ENCODE measurements at places on chromosomes 7 and 10. TPM values are rescaled to one million over a fixed set of nuclear protein-coding genes. Genes with fewer than 3 reads are reported as not detected.

Gene HTR5A
- total RNA-seq: 0.11 TPM

Gene GRB10
- total RNA-seq: 91.2 TPM

Gene GRM3
- not detected for total RNA-seq

Gene OR6B1
- total RNA-seq: not detected

Gene TFPI2
- total RNA-seq: 13.5 TPM

Gene KAZALD1
- total RNA-seq: 2.3 TPM

Gene PODXL
- total RNA-seq: 4.6 TPM

Gene LEP
- total RNA-seq: not detected

Gene SDK1
- 0.08 TPM for total RNA-seq

Gene OPALIN
- not detected for total RNA-seq

Gene CYP26C1
- not detected for total RNA-seq

GRCh38 chr7:130488392-130489139 is 3.3 kb upstream of the MEST start:
- no peak for DNase-seq

GRCh38 chr10:7891634-7892033 is 73.3 kb downstream of the TAF3 start:
- DNase-seq: no peak

DNA sequence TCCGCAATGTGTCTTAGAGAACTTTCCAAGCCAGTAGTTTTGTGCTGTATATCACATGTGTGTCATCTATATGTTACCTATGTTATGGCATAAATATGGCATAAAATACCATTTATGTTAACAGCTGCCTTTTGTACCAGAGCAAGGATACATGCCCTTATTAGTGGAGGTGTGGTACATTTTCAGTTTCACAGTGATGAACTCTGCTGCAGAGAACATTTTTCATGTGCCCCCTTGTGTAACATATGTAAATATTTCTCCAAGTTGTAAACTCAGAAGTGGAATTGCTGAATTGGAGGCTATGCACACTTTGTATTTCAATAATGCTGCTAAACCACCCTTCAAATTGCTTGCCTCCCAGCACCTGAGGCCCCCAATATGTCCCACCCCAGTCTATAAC is 31.9 kb upstream of the CRHR2 start:
- no peak for DNase-seq

GRCh38 chr10:96991313-96991841 is 159.3 kb downstream of the LCOR start:
- no peak for DNase-seq

- peak; percentile 41 for DNase-seq
Measured at GRCh38 chr7:83475420-83475819, 173.5 kb downstream of the SEMA3E start.

GRCh38 chr10:128211953-128212727 is 85.9 kb upstream of the MKI67 start:
- DNase-seq: peak; percentile 72

- no peak for DNase-seq
Measured at GRCh38 chr7:74051193-74051592, 23.2 kb downstream of the ELN start.

GRCh38 chr7:45691155-45691656 is 117.0 kb downstream of the ADCY1 start:
- DNase-seq: no peak

DNA sequence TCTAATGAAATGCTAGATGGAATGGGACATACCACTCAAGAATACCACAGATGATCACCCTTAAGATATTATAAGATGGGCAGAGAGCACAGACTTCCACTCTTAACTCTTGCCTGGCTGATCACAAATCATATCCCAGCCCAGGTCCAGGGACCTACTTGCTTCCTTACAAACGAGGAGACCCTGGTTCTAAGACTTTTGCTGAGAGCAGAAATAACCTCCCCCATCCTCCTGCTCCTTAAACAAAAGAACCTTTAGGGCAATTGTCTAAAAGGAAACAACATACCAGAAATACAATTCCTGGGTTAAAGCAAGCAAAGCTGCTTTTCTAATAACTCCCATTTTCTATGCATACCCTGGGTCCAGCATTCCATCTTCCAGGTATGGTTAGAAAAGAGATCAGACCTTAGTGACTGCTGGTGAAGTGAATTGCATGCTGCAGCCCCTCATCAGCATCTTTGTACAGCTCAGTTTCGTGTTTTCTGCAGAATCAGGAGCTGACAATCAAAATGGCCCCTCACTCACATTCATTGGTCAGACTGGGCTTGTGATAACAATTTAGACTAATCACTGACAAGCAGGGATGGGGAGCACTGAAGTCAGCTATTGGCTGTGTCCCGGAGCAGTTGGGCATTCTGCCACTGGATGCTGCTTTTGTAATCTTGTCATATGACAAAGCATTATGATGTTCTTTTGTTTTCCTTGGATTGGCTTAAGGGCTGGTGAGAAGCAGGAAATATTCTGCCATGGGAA is 14.6 kb downstream of the IFIT3 start:
- DNase-seq: peak; percentile 28

DNA sequence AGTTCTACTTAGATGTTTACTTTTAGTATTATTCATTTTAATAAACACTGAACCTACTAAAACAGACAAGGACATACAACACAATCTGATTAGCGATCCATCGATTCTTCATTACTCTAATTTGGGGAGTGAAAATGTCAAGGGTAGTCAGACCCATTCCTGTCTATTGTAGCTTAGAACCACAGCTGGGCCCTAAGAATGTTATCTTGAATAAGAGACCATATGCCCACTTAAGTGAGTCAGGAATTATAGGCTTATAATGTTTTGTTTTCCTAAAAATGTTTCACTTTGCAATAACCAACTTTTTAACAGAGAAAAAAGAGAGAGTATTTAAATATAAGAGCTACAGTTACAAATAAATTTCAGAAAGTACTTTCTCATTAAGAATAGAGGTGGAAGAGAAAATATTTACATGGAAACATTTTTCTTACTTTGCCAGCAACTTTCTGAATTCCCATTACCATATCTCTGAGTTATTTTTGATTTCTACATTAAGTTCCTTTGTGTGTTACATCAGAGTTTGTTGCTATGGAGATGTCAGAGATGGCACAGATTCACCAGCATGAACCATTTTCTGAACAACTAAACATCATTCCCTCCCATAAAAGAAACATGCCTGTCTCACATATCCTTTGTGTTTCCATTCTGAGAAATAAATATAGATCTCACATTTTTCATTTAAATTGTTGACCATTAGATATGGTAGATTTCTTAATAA is 75.4 kb upstream of the SLC13A1 start:
- DNase-seq: no peak

GRCh38 chr7:105154084-105154483 is 140.1 kb downstream of the KMT2E start:
- DNase-seq: no peak

- peak; percentile 37 for DNase-seq
Measured at GRCh38 chr10:35208536-35208935, 81.9 kb downstream of the CREM start.

GRCh38 chr10:89798092-89798491 is 96.7 kb downstream of the KIF20B start:
- DNase-seq: no peak

- DNase-seq: no peak
Measured at GRCh38 chr7:122304996-122305421, 459 bp upstream of the FEZF1 start.

GRCh38 chr10:20622531-20623211 is 274.4 kb downstream of the NEBL start:
- DNase-seq: peak; percentile 55

GRCh38 chr7:55977831-55978230 is 13.4 kb downstream of the NIPSNAP2 start:
- DNase-seq: no peak

DNA sequence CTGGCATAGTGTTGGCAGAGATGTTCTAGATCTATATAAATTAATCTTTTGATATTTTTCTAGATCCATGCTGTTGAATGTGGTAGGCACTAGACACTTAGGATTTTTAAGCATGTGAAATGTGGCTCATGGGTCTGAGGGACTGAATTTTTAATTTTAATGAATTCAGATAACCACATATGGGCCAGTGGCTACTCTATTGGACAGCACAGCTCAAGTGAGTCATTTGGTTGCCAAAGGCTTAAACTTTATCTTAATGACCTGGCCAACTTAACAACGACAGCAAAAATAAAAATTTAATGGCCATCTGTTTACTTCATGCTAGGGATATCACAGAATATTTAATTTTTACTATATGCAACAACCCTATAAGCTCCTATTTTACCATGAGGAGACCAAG is 61.4 kb downstream of the CDK14 start:
- no peak for DNase-seq

- DNase-seq: no peak
Measured at GRCh38 chr10:120342115-120342714, 114.8 kb upstream of the PLPP4 start.

GRCh38 chr10:61761825-61762217 is 99.1 kb downstream of the CABCOCO1 start:
- DNase-seq: peak; percentile 56

GRCh38 chr7:84162125-84162524 is 32.5 kb downstream of the SEMA3A start:
- DNase-seq: no peak

DNA sequence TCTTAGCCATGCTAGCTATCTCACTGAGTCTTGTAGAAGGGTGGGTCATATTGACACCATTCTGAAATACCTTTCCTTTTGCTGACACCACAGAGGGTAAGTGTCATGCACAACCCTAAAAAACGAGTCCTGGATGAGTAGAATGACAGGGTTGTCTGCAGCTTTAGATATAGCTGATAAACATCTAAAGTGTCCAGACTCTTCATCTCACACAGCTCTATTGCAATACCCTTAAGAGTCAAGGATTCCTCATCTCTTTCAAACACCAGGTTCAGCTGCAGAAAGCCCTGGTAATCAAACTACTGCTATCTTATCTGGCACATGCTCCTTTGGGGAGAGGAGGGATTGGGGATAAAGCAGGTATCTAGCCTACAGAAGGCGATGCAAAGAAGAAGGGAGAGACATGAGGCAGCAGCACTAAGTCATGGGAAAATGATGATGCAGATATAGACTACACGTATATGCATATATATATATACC is 127.0 kb downstream of the ANK3 start:
- no peak for DNase-seq

GRCh38 chr10:29628311-29628710 is 6.5 kb downstream of the SVIL start:
- DNase-seq: no peak

DNA sequence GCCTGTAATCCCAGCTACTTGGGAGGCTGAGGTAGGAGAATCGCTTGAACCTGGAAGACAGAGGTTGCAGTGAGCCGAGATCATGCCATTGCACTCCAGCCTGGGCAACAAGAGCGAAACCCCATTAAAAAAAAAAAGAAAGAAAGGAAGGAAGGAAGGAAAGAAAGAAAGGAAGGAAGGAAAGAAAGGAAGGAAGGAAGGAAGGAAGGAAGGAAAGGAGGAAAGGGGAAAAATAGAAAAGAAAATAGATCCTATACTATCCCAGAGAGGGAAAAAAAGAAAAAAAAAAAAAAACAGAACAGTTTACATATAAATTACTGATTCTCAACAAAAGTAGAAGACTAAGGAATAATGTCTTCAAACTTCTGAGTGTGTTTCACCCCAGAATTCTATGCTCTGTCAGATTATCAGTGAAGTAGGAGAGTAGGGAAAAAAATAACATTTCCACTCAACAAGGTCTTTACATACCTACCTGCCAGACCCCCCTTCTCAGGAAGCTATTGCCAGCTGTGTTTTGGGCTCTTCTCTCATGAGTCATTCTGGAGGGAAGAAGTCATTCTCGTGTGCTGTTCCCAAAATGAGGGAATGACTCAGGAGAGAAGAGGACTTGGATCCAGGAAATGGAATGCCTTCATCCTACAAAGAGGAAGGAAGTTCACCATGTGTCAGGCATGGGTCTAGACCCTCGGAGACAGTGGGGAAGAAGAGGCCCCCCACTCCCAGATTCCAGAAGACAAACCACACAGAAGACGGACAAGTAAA is 20.9 kb downstream of the RGS10 start:
- DNase-seq: no peak

DNA sequence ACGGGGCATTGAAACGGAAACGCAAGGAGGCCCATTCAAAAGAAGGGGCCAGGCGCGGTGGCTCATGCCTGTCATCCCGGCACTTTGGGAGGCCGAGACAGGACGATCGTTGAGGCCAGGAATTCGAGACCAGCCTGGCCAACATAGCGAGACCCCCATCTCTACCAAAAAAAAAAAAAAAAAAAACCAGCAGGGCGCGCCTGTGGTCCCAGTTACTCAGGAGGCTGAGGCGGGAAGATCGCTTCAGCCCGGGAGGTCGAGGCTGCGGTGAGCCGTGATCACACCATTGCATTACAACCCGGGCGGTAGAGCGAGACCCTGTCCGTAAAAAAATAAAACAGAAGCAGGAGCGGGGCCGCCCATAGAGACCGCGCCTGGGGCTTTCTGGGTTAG is 396 bp downstream of the PSMG3 start:
- no peak for DNase-seq

- DNase-seq: no peak
Measured at GRCh38 chr10:36129051-36129450, 487.0 kb upstream of the FZD8 start.

- no peak for DNase-seq
Measured at GRCh38 chr7:4144172-4144701, 537.9 kb upstream of the FOXK1 start.
